ACHN (cell line): ENCODE measurements at places on chromosomes 4 and X.

DNA sequence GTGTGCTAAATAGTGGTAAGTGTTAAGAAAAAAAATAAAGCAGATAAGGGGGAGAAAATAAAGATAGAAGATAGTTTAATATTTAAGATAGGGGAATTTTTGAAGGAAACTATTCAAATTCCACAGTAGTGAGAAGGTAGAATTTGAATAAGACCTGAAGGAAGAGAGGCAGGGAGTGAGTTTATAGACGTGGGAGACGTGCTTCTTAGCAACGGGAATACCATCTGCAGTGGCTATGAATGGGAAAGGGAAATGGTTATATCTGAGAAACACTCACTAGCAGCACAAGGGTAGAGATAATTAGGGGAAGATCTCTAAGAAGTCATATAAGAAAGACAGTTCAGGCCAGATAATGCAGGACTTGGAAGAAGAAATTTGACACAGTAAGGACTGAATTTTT lies 854.5 kb upstream of the EPHA5 start:
- no peak for DNase-seq

- no peak for DNase-seq
These were observed 12.5 kb upstream of the ASIC5 start for GRCh38 chr4:155878611-155879010.

DNA sequence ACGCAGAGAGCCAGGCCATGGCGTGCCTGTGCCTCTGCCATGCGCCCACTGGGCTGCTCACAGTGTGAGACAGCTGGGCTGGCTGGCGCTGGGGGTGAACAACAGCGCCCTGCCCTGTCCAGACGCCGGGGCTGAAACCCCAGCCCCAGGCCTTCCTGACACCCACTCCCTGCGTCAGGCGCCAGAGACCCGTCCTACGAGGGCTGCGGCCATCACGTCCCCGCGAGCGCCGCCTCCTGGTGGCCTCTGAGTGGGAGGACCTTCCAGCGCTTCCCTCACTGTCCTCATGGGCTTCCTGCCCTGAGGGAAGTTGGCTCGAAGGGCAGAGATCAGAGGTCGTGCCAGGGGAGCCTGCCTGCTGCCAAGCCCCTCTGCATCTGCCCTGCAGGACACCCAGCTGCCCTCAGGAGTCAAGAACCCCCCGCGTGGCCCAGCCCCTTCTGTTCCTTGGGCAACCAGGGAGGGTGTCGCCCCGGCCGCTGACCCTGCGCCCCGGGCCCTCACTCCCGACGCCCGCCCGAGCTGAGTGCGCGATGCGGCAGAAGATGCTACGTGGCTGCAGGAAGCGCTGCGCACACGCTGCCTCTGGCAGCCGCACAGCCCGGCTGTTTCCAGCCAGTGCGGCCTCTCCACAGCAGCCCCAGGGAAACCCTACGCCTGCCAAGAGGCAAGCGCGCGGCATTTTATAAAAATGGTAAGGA lies 16.2 kb downstream of the NELFA start:
- no peak for DNase-seq

DNA sequence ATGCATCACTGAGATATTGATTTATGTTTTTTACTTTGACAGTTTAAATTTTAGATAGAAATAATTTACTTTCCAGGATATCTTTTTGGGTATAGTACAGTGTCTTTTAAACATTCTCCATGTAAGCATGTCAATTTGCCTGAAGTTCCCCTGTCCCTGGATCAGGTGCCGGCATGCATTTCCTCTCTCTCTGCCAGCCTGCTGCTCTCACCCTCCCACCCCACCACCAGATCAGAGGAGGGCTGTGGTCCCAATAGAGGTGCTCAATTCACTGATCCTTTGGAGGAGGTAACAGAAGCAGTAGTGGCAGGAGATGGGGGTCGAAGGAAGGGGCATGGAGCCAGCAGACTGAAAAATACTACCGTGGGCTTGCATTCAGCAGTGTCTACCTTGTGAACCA lies 28.3 kb upstream of the DSPP start:
- no peak for DNase-seq

DNA sequence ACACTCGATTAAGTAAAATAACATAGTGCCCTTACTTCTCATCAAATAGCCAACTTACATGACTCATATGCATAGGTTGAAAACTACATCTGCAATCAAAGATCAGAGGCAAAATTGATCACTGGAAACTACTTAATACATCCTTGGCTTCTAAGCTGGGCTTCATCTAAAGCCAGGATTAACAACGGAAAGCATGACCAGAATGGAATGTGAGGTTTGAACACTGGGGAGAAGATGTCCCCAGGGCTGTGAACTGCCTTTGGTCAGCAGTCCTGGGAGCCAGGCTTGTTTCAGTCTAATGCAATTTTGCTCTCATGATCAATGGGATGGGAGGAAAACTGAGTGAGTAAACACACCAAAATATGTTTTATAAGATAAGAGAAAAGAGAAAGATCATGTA lies 192.5 kb upstream of the TTC29 start:
- no peak for DNase-seq

- DNase-seq: peak; percentile 13
These were observed 861 bp upstream of the DTHD1 start for GRCh38 chr4:36280555-36280954.

GRCh38 chr4:95000076-95000648 lies 242.4 kb downstream of the BMPR1B start:
- DNase-seq: no peak

DNA sequence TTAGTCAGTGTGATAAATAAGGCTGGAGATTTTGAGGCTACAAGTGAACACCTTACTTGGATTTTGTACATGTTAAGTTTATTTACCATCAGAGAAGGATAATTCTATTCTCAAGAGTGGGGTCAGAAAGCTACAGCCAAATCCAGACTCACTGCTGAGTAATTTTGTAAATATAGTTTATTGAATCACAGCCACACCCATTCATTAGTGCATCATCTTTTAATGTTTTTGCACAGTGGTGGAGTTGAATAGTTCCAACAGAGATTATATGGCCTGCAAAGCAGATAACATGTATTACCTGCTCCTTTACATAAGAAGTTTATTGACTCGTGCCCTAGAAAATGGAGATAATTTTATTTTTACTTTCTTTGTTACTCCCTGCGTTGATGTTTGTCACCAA lies 60.4 kb downstream of the PCDH18 start:
- no peak for DNase-seq

DNA sequence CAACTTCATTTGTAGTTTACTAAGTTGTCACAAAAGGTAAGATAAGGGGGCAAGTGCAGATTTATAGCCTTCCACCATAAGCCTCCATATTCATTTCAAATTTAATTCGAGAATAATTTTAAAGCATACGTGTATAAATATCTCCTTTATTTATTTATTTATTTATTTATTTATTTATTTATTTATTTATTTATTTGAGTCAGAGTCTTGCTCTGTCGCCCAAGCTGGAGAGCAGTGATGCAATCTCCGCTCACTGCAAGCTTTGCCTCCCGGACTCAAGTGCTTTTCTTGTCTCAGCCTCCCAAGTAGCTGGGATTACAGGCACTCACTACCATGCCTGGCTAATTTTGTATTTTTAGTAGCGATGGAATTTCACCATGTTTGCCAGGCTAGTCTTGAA lies 523.4 kb downstream of the FAT4 start:
- no peak for DNase-seq

DNA sequence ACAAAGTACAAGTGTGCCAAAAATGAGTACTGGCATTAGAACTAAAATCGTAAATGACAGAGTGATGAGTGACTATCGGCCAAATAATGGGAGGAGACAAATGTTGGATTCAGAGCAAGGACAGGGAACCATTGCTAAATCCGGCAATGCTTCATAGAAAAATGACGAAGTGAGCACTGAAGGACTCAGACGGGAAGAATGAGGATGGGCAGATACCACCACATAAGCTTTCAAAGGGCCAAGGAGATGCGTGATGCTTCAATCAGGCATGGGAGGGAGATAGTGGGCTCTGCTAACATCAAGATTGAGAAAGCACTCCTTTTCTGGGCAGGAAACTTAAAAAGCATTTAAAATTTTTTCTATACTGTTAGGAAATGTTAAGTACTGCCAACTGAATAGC lies 21.6 kb downstream of the RBBP7 start:
- no peak for DNase-seq

DNA sequence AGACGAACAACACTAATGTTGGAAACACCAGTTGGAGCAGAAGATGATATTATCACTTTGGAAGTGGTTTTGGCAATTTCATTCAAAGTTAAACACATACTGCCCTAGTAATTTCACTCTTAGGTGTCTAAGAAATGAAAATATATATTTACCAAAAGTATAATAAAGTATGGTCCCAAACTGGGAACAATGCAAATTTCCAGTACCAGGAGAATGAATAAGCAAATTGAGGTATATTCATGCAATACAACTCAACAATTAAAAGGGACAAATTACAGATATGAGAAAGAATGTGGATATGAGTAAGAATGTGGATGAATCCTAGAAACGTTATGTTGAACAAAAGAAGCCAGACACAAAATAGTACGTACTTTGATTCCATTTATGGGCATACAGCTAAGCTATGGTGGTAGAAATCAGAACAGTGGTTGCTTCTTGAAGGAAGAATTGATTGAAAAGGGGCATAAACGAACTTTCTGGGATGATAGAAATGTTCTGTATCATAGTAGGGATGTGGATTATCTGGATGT lies 10.0 kb downstream of the ELMOD2 start:
- DNase-seq: no peak

- no peak for DNase-seq
These were observed 136.6 kb downstream of the ARSF start for GRCh38 chrX:3177851-3178250.

- DNase-seq: no peak
These were observed 139.1 kb downstream of the ARX start for GRCh38 chrX:24876530-24877287.

- no peak for DNase-seq
These were observed 93.9 kb downstream of the CEP44 start for GRCh38 chr4:174377613-174378012.

GRCh38 chr4:108109997-108110416 lies 58.7 kb downstream of the LEF1 start:
- DNase-seq: no peak

DNA sequence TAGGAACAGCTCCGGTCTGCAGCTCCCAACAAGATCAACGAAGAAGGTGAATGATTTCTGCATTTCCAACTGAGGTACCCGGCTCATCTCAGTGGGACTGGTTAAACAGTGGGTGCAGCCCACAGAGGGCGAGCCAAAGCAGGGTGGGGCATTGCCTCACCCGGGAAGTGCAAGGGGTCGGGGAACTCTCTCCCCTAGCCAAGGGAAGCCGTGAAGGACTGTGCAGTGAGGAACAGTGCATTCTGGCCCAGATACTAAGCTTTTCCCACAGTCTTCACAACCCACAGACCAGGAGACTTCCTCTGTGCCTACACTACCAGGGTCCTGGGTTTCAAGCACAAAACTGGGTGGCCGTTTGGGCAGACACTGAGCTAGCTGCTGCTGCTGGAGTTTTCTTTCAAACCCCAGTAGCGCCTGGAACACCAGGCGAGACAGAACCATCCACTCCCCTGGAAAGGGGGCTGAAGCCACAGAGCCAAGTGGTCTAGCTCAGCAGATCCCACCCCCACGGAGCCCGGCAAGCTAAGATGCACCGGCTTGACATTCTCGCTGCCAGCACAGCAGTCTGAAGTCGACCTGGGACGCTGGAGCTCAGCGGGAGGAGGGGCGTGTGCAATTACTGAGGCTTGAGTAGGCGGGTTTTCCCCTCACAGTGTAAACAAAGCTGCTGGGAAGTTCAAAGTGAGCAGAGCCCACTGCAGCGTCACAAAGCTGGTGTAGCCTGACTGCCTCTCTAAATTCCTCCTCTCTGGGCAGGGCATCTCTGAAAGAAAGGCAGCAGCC lies 84.6 kb downstream of the THOC2 start:
- DNase-seq: peak; percentile 3

- DNase-seq: no peak
These were observed 195.2 kb upstream of the C1QTNF7 start for GRCh38 chr4:15232366-15233263.

GRCh38 chr4:126976850-126977632 lies 655.7 kb upstream of the INTU start:
- no peak for DNase-seq

DNA sequence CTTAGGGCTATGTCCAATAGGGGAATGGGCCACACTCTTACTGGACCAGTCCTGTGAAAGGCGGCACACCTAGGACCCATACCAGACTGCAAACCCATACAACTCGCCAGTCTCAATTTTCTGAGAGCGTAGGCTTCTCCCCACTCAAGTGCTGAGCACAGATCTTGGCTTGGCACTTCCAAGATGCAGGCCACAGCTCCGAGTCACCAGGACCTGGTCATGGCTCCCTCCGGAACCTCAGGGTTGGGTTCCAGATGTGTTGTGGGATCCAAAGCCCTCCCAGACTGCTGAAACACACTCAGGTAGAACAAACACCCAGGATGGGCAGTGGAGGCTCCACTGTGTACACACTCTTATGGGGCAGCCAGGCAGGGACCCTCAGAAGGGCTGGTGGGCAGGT lies 103.3 kb downstream of the TMEM144 start:
- DNase-seq: no peak

GRCh38 chrX:1465286-1466231 lies 12.8 kb upstream of the ASMTL start:
- DNase-seq: no peak

DNA sequence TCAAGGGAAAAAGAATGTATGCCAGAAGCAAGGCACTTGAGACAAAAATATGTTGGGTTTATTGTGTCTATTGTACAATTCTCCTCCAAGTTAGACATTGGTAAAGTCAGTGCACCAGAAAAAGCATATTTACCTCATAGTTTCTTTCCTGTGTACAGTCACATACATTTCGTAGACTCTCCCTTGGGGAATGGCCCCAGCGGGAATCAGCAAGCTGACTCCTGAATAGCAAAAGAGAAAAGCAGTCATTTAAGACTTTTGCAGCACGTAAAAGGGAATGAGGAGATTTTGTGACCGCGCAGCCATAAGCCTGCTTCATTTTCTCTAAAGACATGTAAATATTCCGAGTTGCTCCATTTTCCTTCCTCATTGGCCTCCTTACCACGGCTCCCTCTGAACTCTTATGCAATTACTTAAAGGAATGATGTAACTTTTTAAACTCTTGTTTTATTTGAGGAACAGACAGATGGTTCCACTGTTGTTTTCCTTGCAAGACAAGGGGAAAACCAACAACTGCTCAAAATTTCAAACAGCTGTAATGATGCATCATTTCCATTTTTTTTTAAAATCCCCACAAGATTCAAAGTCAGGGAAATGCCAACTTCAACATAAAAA lies 332.7 kb downstream of the UNC5C start:
- no peak for DNase-seq

DNA sequence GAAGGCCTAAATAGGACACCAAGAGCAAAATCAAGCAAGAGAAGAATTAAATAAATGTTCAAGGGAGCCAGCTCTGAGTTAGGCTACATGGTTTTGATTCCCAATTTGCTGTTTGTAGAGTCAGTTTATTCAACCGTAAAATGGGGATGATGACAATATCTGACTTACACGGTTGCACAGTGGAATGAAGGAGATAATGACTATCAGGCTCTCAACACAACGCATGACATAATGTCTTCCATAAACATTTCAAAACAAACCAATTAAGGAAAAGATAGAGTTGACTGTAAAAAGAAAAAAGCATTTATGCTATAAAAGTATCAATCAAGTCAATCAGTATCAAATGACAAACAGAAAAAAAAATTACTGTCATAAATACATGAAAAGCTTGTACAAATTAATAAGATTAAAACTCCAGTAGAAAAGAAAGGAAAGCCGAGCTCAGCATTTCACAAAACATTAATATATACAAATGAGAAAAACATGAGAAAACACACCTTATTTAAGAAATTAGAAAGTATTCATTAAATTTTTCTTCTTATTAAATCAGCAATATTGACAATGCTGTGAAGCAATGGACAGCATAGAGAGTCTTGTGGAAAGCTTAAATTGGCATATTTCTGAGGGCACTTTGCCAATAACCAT lies 179.0 kb downstream of the SCFD2 start:
- no peak for DNase-seq
